ENCODE measurements at places on chromosomes 5 and 9. TPM values are rescaled to one million over a fixed set of nuclear protein-coding genes. Genes with fewer than 3 reads are reported as not detected.

The TEK gene
- 0.98 TPM for total RNA-seq

The LCN2 gene
- total RNA-seq, result not detected

The DNAJB5 gene
- 17.2 TPM for total RNA-seq

The LCN1 gene
- total RNA-seq, result not detected

The CD14 gene
- not detected for total RNA-seq

The SUSD1 gene
- total RNA-seq, result 26.1 TPM

The PLAC8L1 gene
- total RNA-seq, result not detected

The SLC34A1 gene
- not detected for total RNA-seq

The FOXD4 gene
- not detected for total RNA-seq

The FAM219A gene
- total RNA-seq, result 15.3 TPM

The TAS2R1 gene
- not detected for total RNA-seq

The IL13 gene
- total RNA-seq, result not detected

The QRFP gene
- not detected for total RNA-seq

The GFI1B gene
- not detected for total RNA-seq

The RNF183 gene
- not detected for total RNA-seq

The ENTPD2 gene
- total RNA-seq, result not detected

The CATSPER3 gene
- total RNA-seq, result 0.13 TPM

The CLTB gene
- total RNA-seq, result 90.8 TPM

The SLC9A3 gene
- total RNA-seq, result 3.4 TPM

The LIFR gene
- total RNA-seq, result 11.2 TPM

The PDGFRB gene
- total RNA-seq, result 35.4 TPM

The GADD45G gene
- total RNA-seq, result 1.1 TPM

The C9orf40 gene
- 8.3 TPM for total RNA-seq

The RECK gene
- 8.8 TPM for total RNA-seq

The CXCL14 gene
- total RNA-seq, result 3.3 TPM

The C5orf52 gene
- total RNA-seq, result not detected

The SH3TC2 gene
- total RNA-seq, result 0.65 TPM

The TRIP13 gene
- 80.8 TPM for total RNA-seq

The IRGM gene
- total RNA-seq, result not detected

The NUTM2F gene
- not detected for total RNA-seq

The CDO1 gene
- total RNA-seq, result 6.6 TPM

The SLC4A9 gene
- total RNA-seq, result 0.13 TPM

The GABRA6 gene
- total RNA-seq, result not detected

The SNX18 gene
- 23.1 TPM for total RNA-seq

The GABRB2 gene
- 0.13 TPM for total RNA-seq

The F2RL1 gene
- 88.1 TPM for total RNA-seq

The PCDHB10 gene
- total RNA-seq, result 0.89 TPM

The OBP2A gene
- not detected for total RNA-seq

The SURF1 gene
- 50.3 TPM for total RNA-seq

The PGGT1B gene
- 9.1 TPM for total RNA-seq

The LECT2 gene
- total RNA-seq, result not detected

The IQGAP2 gene
- 1.5 TPM for total RNA-seq

The WDR41 gene
- 45.8 TPM for total RNA-seq

The FCN1 gene
- total RNA-seq, result not detected

The TXN gene
- 113 TPM for total RNA-seq

The BASP1 gene
- 73.3 TPM for total RNA-seq

The ANKRD55 gene
- total RNA-seq, result not detected

The TLR4 gene
- total RNA-seq, result 12.2 TPM

The PCSK1 gene
- total RNA-seq, result not detected
